ENCODE measurements at places on chromosomes 5 and 9.

- DNase-seq, result no peak
Observed at GRCh38 chr9:13919401-13919800, 394.5 kb downstream of the NFIB start.

DNA sequence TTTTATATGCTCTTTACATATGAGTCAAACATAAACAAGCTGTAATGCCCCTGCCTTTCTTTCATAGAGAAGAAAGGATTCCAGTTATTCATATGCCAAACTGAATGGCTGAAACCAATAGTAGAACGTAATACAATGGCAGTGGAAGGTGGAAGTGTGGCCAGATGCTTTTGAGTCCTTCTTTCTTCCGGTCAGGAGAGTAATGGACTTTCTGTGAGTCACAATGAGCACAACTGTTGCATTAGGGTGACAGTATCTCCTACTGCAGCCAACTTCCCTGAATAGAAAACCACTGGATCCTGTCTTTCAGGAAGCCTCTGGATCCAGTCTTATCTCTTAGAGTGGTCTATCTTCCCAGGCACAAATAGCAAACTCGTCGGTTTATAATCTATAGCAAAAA, 855.2 kb downstream of the MAT2B start:
- no peak for DNase-seq

- no peak for DNase-seq
Observed at GRCh38 chr9:83483223-83483622, 55.0 kb downstream of the FRMD3 start.

GRCh38 chr5:43020399-43020746, 19.7 kb downstream of the ANXA2R start:
- DNase-seq, result peak; percentile 75

- no peak for DNase-seq
Observed at GRCh38 chr5:170573660-170574059, 69.8 kb downstream of the KCNIP1 start.

- DNase-seq, result no peak
Observed at GRCh38 chr5:181260720-181261319, at the start of gene TRIM52. TSS of gene TRIM52 (minus strand) at chr5:181261143. CDS start at chr5:181260813, 330 bp downstream.

- DNase-seq, result no peak
Observed at GRCh38 chr9:134330590-134330989, 4.3 kb downstream of the RXRA start.

- DNase-seq, result peak; percentile 88
Observed at GRCh38 chr5:163916376-163916775, 411.0 kb downstream of the MAT2B start.

DNA sequence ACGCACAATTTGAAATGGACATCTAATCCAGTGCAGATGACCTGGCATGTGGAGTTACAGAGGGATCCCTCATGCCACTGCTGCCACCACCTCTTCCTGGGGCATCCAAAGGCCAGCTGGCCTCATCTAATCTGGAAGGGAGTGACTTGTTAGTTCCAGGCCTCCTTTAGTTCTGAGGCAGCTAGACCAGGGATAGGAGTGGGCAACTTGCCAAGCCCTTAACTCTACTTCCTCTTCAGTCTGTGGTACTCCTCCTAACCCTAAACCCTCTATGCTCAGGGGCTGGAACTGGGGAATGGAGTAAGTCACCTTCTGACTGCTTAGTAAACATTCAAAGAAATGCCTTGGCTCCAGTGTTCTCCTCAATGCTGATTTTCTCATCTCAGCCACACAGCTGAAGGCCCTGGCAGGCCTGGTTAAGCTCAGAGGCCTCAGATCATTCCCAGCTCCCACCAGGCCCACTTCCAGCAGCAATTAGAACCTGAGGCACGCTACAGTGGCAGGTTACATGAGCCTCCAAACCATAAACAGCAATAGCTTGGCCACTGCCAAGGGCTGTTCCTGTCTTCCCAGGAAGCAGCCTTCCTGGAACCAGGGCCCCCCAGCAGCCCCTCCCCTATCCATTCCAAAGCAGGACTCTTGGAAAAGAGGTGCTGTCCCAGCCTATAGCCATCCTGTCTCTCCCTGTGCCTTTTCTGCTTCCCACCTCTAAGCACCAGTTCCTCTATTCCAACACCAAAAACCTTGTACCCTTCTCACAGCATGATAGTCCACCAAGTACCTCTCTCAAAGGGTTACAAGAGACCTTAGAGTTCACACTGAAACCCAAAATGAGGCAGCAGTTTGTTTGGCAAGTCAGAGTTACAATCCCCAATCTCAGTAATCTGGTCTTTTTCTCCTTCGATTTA, 2.0 kb downstream of the EIF4EBP3 start:
- peak; percentile 79 for DNase-seq

GRCh38 chr9:98380065-98380681, 124.7 kb upstream of the TBC1D2 start:
- no peak for DNase-seq

DNA sequence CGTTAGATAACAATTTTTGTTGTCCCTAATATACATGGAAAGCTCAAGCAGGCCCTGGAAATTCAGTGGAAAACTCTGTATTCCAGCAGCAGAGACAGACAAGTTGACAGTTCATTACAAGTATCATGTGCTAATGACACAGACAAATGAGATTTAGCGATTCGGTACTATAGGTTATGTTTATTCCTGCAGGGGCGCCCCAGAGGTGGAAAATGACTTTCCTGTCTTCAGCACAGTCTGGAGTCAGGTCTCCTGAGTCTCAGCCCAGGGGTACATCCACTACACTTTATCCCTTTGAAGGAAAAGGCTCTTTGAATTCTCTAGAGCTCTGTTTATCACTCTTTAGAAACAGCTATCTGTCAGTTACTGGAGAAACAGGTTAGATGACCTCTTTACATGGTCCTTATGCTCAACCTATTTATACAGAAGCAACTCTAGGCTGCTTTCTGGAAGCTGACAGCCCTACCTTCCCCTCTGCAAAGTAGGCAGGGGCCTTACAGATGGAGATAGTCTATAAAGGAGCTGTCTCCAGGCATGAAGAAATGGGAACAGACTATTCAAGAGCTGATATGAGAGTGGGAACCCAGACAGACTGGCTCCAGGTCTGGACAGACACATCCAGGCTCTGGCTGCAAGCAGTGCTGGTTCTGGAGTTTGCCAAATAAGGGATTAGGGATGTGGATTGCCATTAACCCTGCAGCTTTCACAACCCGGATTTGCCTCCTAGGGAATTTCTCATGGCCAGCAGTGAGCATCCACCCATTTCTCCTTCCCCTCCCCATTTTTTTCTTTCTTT, 7.2 kb upstream of the SLC31A2 start:
- DNase-seq, result no peak

GRCh38 chr9:129054163-129054851, 17.9 kb downstream of the MIGA2 start:
- no peak for DNase-seq

GRCh38 chr5:124461941-124462340, 284.5 kb downstream of the ZNF608 start:
- DNase-seq, result no peak

- DNase-seq, result no peak
Observed at GRCh38 chr9:114369216-114370130, 18.3 kb downstream of the AKNA start.

- DNase-seq, result peak; percentile 76
Observed at GRCh38 chr5:135560858-135561257, 17.9 kb downstream of the CXCL14 start.

GRCh38 chr5:109388407-109388806, 21.4 kb downstream of the PJA2 start:
- no peak for DNase-seq

GRCh38 chr5:113274836-113275414, 159.9 kb downstream of the TSSK1B start:
- DNase-seq, result no peak

GRCh38 chr5:87300744-87301143, 33.1 kb downstream of the RASA1 start:
- peak; percentile 35 for DNase-seq

GRCh38 chr5:159010661-159011442, 88.9 kb downstream of the EBF1 start:
- DNase-seq, result no peak

- DNase-seq, result no peak
Observed at GRCh38 chr5:95643152-95643551, 3.4 kb upstream of the RFESD start.

- DNase-seq, result no peak
Observed at GRCh38 chr5:1911773-1912235, 29.1 kb upstream of the IRX4 start.

- DNase-seq, result no peak
Observed at GRCh38 chr9:131534721-131535237, 3.7 kb upstream of the UCK1 start.

GRCh38 chr9:4026905-4027304, 273.0 kb downstream of the GLIS3 start:
- DNase-seq, result no peak

- DNase-seq, result no peak
Observed at GRCh38 chr5:173278641-173279040, 43.6 kb upstream of the NKX2-5 start.

- no peak for DNase-seq
Observed at GRCh38 chr9:31983895-31984294, 400.5 kb upstream of the ACO1 start.

GRCh38 chr5:51131266-51131665, 252.0 kb upstream of the ISL1 start:
- no peak for DNase-seq

DNA sequence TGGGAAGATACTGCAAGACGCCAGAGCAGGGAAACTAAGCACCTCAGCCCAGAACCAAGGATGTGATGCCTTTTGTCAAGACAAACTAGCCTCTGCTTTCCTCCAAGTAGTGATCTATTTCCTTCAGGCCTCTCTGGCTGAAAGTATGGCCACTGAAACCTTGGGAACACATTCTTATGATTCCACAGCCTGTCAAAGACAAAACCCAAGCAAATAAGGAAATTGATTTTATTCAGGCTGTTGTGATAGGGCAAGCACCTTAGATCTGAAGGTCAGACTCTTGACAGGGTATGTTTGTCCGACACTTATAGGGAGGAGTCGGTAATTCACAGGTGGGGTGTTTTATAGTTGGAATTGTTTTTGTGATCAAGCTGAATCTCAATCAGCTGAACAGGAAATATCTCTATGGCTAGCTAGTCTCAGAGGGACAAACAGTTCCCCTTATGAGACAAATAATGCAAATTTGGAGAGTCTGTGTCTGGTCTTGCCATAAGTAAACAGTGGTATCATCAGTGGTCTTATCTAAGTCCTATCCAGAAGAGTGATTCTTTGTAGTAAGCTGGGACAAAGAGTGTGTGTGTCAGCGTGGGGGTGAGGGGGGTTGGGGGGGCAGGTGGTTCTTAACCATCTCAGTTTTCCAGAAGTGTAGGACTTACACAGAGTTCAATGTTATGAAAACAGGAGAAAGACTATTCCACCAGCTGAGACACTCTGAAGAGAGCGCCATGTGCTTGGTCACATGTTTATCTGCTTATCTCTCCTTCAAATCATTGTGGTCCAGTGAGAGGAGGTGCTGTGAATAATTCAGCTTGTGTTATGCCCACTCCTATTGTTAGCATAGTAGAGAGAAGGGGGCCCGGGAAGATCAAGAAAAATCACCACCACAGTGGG, 6.7 kb upstream of the ZCCHC10 start:
- DNase-seq, result no peak

DNA sequence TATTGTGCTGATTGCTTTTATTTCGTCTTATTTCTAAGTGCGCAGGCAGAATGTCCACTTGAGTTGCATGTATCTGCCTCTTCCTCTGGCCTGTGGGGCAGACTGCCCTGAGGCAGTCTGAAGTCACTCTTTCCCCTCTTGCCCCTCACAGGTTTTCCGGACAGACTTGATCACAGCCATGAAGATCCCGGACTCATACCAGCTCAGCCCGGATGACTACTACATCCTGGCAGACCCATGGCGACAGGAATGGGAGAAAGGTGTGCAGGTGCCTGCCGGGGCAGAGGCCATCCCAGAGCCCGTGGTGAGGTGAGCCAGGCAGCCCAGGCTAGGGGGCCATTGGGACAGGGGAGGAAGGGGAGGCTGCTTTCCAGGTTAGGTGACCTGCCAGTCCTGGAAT, 26.4 kb downstream of the JADE2 start:
- no peak for DNase-seq

DNA sequence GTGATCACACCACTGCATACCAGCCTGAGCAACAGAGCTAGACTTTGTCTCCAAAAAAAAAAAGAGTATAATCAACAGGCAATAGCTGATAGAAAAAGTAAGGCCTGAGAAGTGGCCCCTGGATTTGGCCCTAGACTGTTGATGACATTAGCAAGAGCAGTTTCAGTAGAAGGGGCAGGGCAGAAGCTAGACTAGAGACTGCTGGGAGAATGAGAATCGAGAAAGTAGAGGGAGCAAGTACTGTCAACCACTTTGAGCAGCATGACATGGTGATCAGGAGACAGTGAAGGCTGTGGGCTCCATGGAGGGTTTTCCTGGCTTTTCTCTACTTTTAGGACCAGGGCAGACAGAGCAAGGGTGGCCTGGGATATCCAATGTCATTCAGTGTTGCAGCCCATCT, 34.9 kb upstream of the B4GALT1 start:
- no peak for DNase-seq

GRCh38 chr5:97167435-97167834, 15.6 kb downstream of the RIOK2 start:
- no peak for DNase-seq

- DNase-seq, result no peak
Observed at GRCh38 chr5:56745864-56746263, 69.5 kb upstream of the MAP3K1 start.

- no peak for DNase-seq
Observed at GRCh38 chr5:151082282-151082902, 1.6 kb upstream of the TNIP1 start.

GRCh38 chr5:3424946-3425345, 170.7 kb upstream of the IRX1 start:
- DNase-seq, result no peak
